ENCODE measurements at places on chromosomes 12 and 14.

DNA sequence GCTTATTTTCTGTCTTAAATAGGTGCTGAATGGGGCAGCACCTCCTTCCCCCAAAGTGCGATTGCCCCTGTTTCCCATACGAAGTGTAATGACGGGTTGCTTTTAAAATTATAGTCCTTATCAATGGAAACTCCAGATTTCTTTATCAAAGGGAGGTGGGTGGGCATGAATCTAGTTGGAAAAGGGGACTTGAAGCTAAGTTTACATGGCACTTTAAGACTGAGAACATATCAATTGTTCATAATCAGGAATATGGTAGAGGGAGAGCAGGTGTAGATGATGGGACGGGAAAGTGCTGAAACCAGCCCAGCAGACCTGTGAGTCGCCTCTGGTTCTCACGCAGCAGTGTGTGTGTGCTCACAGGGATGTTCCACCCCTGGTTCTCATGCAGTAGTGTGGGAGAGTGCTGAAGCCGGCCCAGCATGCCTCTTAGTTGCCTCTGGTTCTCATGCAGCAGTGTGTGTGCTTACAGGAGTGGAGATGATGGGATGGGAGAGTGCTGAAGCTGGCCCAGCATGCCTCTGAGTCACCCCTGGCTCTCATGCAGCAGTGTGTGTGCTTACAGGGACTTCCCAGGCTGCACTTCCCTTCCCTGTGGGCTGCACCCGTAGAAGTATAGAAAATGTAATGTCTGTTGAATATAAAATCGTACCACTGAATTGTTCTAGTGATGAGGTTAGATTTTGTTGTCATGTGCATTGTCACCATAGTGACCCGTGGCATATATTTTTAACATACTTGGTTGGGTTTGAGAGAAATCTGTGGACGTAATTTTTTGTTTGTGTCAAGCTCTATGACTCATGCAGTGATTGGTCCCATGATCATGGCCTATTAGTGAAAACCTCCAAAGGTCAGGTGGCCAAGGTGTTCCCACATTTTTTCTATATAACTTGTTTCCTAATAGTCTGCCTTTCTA lies 51.6 kb downstream of the GPATCH2L start:
- no peak for DNase-seq

DNA sequence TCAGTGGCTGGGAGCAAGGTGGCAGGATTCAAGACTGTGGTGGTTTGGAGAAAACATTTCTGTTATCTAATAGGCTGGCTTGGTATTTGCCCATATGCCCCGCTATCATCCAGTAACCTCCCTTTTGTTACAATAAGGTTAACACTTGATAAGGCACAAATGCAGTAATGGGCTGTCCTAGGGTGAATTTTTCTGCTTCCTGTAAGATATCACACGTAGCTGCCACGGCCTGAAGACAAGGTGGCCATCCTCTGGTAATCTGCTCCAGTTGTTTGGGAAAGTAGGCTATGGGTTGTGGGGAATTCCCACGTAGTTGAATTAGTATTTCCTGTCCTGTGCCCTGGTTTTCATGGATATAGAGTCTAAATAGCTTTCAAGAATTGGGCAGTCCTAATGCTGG lies 23.1 kb downstream of the ANG start:
- no peak for DNase-seq

DNA sequence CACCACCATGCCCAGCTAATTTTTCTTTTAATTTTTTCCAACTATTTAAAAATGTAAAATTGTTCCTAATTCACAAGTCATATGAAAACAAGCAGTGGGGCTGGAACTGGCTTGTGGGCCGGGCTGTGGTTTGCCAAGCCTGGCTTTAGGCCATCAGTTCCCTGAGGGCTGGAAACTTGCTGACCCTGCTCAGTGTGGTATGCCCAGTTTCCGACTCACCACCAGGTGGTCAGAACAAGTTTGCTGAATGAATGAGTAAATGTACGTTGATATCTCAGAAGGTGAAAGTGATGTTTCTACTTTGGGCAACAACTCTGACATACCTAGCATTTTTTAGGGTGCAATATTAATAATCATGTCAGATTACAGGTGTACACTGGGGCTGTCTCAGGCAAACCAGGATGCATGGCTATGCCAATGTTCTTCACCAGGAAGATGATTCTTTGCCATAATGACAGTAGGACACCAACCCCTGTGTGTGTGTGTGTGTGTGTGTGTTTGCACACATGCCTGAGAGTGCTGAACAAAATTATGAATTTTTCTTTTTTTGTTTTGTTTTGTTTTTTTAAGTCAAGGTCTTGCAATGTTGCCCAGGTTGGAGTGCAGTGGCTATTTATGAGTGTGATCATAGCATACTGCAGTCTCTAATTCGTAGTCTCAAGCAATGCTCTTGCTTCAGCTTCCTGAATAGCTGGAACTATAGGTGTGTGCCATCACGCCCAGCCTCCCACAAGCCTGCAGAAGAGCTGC lies 106.1 kb downstream of the PTPN11 start:
- DNase-seq: no peak

DNA sequence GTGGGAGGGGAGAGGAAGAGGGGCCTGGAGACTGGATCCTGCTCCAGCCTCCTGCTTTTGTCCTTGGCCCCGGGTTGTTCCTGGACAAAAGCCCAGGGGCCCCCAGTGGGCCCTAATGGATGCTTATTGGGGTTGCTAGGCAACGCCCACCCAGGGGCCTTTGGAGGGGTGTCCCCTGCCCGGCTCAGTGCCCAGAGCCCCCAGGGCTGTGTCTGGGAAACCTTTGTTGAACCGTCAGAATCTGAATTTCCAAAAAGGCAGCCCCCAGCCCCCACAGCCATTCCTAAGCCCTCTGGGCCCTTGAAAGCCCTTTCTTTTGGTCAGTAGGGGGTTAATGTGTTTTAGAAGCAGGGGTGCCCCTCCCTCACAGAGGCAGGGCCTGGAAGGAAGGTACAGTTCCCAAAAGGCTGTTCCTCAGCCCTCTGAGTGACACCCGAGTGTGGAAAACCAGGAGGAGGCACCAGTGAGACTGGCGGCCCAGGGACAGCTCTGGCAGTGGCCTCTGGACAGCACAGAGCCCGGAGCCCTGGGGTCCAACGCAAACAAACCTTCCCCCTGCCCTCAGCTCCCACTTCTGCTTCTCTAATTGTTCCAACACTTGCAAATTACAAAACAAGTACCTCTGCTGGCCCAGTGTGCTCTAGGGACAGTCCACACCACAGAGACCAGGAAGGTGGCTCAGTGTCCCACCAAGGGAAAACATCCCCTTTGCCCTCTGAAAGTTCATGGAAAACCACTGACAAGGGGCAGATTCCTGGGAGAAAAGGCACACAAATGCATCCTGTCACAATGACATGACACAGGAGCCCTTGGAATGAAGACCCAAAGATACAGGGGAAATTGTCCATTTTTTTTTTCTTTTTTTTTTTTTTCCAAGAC lies 19.4 kb downstream of the HHIPL1 start:
- no peak for DNase-seq

DNA sequence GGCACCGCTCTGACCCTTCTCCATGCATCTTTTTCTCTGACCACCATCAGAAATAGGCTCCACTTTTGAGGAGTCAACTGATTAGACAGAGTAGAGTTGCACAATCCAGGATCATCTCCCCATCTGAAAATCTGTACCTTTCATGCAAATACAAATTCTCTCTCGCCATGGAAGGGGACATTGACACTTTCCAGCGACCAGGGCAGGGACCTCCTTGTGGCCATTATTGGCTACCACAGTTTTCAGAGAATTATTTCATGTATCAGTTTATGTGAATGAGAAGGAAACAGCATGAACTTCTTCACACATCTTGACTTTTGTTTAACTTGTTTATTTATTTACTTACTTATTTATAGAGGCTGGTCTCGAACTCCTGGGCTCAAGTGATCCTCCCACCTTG lies 13.8 kb upstream of the RAN start:
- DNase-seq: no peak

- no peak for DNase-seq
These were observed 54.2 kb upstream of the CERS5 start for GRCh38 chr12:50221228-50222008.

GRCh38 chr14:61192989-61193388 lies 88.1 kb downstream of the TMEM30B start:
- no peak for DNase-seq

- no peak for DNase-seq
These were observed 185.0 kb downstream of the DPF3 start for GRCh38 chr14:72708708-72709475.

GRCh38 chr12:57890191-57891115 lies 43.9 kb upstream of the CTDSP2 start:
- no peak for DNase-seq

- DNase-seq: no peak
These were observed 62.3 kb downstream of the PRKD1 start for GRCh38 chr14:29865299-29865698.

DNA sequence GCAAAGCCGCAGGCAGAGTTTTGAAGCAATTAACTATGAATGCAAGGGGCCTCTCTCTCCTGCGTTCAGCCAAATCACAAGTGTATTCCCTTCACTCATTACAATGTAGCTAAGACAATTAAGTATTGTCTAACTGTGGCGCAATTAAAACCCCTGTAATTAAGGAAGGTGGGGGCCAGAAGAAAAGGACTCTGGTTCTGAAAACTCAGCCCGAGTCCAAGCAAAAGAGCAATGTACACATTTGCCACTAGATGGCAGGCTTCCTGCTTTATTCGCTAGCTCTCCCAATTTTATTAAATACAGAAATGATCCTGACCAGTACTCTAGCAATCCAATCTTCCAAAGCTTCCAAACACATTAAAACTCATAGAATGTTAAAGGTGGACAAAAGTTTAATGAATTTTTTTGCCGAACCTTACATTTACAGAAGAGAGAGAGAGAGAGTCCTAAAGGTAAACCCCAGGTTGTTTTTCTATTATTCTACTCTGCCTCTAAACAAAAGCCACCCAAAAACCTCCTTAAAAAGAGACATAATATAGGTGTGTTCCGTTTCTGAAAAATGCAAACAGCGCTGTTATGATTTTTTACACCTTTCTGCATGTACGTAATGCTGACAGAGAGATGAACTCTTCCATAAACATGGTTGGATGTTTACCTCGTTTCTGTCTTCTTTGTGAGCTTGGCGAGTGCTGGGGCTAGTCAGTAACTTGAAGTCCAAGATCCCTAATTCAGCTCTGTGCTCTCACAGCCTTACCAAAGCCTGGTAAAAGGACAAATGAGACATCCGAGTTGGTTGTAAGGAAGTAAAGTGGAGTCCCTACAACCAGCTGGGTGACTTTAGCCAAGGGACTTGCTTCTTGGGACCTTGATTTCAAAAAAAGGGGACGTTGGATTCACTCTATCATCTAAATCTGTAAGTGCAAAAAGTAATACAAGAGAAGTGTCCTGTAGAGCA lies 50.9 kb upstream of the VASH1 start:
- DNase-seq: no peak

- no peak for DNase-seq
These were observed 16.7 kb downstream of the HRK start for GRCh38 chr12:116864371-116865160.

GRCh38 chr12:125677829-125678228 lies 612.6 kb downstream of the AACS start:
- no peak for DNase-seq

- no peak for DNase-seq
These were observed 261.4 kb downstream of the GRIN2B start for GRCh38 chr12:13719986-13720385.

Measured in glomerular endothelial cell (primary cell).